ENCODE measurements at places on chromosomes 6 and 20.

DNA sequence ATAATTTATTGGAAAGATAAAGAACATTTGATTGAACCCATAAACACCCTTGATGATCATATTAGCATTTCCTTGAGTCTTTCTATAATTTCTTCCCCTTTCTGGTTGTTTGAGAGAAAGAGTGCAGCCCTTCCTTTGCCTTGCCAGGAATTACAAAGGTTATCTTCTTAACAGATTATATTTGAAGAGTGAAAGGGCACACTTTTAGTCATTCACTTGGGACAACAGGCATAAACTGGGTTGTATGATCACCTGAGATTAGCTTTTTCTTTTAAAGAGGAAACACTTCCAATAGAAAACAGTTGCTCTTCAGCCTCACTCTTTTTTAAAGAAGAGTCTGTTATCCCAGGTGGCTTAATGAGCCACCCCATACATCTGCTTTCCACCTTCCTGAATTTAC, 295.2 kb downstream of the PHF3 start:
- no peak for DNase-seq

DNA sequence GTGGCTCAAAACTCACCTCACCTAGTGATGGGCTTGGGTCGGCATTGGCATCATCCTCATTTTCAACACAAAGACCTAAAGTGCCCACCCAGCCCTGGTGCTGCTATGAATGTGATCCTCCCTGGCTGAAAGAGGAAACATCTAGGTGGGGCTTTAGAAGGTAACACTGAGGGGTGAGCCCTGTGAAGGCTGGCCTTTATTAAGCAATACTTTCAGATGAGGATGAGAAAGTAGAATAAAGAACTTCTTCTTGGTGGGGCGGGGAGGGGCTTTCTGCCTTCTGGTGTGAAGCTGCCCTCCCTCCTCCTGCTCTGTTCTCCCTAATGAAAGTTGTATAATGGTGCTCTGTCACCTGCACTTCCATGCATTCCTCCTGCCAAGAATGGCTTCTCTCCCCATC, 133.0 kb upstream of the TRAF3IP2 start:
- DNase-seq = no peak

- no peak for DNase-seq
These were observed 126.3 kb downstream of the C6orf118 start for GRCh38 chr6:165183071-165183470.

DNA sequence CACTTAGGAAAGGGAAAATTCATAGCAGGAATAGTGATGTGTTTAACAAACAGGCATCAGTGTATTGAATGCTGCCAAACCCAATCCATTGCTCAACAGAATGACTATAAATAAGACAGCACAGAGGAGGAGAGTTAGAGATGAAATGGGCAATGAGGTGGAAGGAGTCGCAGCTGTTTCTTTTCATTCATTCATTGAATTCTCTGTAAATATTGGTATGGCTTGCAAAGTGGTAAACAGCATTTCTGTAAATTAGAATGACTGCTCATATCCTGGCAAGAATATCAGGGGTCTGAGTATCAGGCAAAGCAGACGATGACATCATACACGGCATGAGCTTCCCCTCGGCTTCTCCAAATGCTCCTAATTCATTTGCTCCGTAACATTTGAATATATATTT, 703.6 kb upstream of the SLC35B3 start:
- no peak for DNase-seq

DNA sequence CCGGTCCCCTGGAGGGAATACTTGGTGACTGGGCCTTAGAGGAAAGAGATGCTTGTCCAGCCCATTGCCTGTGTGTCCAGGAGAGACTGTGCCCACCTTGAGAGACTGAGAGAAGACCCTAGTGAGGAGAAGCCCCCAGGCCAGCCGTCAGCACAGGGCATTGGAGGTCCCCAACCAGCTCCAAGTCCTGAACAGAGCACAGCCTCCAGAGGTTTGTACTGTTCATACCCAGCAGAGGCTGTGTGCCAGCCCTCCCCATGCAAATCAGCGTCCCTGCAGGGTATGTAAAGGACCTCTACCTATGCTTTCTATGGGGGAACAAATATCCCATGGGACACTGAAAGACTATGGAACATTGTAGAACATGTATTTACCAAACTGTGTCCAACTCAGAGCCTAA, 8.4 kb downstream of the HLA-E start:
- no peak for DNase-seq

- no peak for DNase-seq
These were observed 24.6 kb upstream of the GATA5 start for GRCh38 chr20:62500237-62500864.

DNA sequence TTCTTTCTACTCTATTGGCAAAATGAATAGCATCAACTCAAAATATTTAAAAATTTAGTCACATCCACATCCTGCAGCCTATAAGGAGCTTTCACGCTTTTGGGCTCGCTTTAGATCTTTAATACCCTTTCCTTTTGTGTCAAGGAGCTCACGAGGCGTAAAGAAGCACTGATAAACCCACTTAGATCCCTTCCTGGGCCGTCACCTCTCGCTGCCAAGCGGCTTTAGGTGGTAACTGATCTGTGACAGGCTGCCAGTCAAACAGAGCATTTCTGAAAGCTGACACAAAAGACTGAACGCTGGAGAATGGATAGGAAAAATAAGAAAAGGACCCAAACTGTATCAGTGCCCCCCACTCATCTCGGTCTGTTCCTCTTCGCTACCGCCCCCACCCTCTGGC, 385.7 kb upstream of the MMS22L start:
- DNase-seq = no peak

DNA sequence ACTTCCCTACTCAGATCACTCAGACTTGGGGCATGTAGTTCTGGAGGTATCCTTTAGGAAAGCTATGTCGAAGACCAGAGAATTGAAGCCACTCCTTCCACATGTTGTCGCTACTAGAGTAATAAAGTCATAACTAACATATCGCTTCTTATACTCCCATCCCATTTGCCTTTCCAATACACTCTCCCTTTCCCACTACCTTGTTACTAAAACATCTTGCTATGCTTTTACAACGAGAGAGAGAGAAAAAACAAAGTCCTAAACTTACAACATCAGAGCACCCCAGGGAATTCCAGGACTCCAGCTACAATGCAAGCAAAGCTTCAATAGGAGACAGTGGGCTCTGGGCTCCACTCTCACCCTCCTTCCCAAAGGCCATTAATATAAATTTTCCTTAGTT, 5.1 kb upstream of the LAMP5 start:
- no peak for DNase-seq

DNA sequence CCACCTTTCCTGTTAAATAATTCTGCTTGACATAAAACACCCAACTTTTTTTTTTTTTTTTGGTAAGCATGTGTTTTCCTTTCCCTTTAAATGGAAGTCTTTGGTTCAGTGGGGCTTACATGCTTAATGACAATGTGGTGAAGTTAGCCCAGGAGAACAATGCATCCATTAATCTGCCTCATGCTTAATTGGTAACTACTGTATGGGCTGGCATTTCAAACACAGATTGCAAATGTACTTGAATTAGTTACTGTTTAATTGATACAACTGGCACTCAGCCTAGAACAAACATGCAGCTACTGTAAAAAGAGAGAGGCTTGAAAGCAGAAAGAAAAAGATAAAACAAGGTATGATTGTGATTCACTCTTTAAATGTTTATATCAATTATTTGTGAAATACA, 483.6 kb upstream of the NOX3 start:
- DNase-seq = no peak

DNA sequence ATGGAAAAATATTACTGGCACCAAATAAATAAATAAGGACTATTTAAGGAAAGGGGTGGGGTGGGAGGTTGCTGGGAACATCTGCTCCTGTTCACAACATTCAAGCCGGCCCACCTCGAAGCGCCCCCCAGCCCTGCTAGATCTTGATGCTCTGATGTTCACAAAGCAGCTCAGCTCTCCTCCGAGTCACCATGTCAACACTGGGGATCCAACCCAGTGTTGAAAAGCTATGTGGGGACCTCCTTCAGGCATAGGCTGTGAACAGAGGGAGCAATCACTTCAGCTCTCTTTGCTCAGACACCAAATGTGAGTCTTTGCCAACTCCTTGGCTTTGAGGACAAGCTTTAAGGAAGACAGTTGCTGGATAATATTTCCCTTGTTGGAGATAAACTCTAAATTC, 176.8 kb upstream of the NT5E start:
- DNase-seq = no peak

GRCh38 chr6:35214869-35215664, 1.3 kb downstream of the SCUBE3 start:
- DNase-seq = no peak

DNA sequence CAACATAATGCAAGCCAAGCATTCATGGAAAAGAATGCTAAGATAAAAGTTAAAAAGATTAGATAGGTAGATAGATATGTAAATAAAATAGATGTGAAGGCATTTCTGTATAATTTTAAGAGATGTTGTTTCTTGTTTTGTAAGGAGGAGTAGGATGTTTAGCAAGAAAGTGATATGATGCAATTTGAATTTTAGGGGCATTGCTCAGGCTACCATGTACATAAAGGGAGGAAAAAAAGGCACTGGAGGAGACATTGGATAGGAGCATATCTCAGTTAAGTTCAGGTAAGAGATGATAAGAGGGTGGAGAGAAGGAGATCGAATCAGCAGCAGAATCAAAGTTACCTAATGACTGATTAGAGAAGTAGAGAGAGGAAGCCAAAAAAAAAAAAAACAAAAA, 194.7 kb downstream of the TENT5A start:
- no peak for DNase-seq

DNA sequence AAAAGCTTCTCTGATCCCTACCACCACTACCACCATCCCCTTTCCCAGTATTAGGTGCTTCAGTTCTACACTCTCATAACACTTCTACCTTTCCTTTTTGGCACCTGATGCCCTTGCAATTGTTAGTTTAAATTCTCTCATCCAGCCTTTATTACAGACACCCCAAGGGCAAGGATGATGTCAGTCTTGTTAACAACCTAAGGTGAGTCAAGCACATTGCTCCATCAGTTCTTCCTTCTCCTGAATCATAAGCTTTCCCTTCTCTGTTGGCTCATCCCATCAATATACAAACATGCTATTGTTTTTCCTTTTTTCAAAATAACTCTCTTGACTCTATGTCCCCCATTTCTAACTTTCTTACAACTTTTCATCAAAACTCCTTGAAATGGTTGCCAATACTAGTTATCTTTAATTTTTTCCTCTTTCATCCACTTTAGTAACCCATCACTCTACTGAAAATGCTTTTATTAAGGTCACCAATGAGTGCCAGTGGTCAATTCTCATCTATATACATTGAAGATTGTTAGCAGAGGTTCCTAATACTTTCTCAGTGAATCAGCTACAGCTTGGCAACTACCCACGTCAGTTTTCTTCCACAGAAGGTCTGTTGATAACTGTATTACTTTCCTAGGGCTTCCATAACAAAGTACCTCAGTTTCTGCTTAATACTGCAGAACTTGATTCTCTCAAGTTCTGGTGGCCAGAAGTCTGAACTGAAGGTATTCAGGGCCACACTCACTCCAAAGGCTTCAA, 97.1 kb upstream of the FLRT3 start:
- no peak for DNase-seq

GRCh38 chr20:50022676-50023075, 39.9 kb downstream of the SNAI1 start:
- DNase-seq = no peak

DNA sequence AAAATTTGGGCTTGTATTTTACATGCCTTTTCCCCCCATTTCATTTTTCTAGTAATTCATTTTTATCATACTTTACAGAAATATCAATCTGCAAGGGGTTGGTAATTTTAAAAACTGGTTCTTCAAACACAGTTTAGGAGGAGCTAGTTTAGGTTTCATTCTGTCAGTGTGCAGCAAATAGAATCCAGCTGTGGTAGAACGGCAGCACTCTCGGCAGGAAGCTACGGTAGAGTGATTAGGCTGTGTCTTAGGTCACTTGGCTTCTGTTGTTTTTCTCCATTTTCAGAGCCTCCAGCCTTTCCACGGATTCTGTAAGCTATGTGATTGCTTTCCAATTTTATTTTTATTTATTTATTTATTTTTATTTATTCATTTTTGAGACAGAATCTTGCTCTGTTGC, 32.7 kb downstream of the TLDC2 start:
- DNase-seq = no peak

GRCh38 chr6:2959909-2960719, 11.3 kb downstream of the SERPINB6 start:
- no peak for DNase-seq

GRCh38 chr6:134938896-134939295, 11.0 kb downstream of the ALDH8A1 start:
- DNase-seq = no peak

DNA sequence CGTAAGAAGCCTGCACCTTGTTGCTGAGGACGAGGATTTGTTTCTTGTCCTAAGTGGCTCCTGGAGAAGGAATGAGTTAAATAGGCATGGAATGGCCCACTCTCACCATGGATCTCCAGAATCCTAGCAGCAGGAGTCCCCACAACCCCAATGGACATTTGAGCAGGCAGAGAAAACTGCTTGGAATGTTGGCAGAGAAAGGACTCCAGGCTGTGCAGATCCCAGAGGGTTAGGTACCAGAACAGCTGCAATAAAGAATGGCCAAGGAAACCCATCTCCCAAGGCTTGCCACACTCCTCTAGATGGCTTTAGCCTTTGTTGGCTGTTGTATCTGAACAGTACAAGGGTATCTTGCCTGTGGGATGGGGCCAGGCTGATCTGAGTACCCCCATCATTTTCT, 1415.7 kb upstream of the ADGRB3 start:
- no peak for DNase-seq

GRCh38 chr20:58895448-58896180, 43.1 kb downstream of the GNAS start:
- DNase-seq = no peak

GRCh38 chr6:77786935-77787629, 134.2 kb downstream of the MEI4 start:
- DNase-seq = no peak

- no peak for DNase-seq
These were observed 113.9 kb downstream of the NFATC2 start for GRCh38 chr20:51428401-51429143.

GRCh38 chr20:54176610-54177009, 2.8 kb upstream of the CYP24A1 start:
- DNase-seq = no peak

DNA sequence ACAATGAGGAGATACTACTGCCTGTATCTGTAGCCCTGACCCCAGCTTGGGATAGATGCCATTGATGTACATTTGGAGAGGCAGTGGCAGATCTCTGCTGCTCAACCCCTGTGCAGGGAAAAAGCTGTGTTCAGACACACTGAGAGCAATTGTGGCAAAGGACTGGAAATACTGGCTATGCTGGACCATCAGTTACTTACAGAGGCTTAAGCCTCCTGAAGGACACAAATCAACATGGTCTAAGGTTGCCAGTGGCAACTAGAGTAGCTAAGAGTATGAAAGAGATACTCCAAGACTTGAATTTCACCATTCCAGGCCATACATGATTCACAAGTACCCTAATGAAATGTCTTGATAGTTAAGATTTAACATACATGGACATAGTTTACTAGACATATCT, 32.4 kb upstream of the ENPP4 start:
- no peak for DNase-seq

GRCh38 chr20:14413835-14414234, 76.4 kb upstream of the FLRT3 start:
- no peak for DNase-seq

GRCh38 chr6:124670801-124671200, 291.4 kb upstream of the RNF217 start:
- DNase-seq = no peak

Data from cortex of kidney (tissue), 1 donor.